ENCODE measurements at places on chromosomes 6 and 20.

- no peak for DNase-seq
These were observed 1.2 kb downstream of the DNMT3B start for GRCh38 chr20:32763202-32764004.

DNA sequence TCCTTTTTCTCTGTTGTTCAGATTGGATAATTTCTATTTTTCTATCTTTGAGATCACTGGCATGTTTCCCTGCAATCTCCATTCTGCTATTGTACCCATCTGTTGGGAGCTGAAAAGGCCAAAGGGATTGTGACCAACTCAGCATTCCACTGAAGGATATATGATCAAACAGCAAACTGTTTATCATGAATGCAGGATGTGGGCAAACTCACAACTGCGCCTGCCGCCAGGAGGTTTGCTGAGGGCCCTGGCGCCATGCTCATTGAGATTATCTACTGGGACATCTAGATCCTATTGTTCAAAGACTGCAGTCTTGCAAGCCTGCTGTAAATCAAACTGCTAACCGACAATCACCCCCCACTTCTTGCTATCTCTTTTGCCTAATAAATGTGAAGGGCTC, 3.8 kb upstream of the FKBP1A start:
- no peak for DNase-seq

DNA sequence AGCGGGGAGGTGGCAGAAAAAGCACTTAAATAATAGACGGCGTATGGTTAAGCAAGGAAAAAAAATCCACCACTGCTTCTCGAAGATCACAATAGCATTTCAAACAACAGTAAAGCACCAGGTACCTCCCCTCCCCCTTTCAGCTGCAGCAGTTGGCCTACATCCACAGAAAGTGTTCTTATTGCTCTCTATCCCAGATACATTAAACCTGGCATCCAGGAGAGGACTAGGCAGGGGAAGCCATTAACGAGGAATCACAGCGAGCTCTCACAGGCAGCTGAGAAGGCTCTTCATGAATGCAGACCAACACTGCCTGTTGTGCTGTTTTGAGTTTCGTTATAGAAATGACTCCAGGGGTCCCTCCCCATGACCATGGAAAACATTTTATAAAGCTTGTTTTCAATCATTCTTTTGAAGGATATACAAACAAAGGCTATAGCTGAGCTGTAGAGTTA, 11.8 kb downstream of the FYN start:
- DNase-seq, result no peak

GRCh38 chr20:19566226-19566945, 191.7 kb upstream of the RIN2 start:
- DNase-seq, result no peak

DNA sequence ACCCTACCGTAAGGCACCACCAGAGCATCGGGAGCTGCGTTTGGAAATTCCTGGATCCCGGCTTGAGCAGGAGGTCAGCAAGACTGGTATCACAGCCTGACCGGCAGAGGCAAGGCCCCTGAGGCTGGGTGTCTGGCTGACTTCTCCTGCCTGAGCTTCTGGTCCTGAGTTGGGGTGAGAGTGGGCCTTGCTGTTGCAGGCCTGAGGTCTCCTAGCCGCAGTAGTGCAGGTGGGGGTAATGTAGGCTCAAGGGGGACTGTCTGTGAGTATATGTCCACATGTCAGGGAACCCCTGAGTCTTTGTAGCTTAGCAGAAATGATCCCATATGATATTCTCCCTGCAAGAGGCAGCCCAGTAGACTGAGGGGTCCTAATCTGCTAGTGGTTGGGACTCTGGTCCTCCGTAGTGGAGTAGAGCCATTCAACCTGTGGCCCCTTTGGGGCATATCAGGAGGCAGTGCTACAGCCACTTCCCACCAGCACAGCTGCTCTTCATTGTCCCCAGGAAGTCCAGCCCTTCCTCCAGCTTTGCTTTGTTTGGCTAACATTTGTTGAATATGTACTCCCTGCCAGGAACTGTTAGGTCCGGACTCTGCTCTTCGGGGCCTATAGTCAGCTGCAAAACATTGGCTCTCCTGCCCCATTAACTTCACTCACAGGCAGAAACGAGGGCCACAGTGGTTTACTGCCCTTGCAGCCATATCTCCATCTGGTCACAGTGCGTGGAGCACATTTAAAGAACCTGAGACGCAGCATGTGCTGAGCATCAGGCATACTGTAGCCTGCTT, 10.9 kb downstream of the LRRC73 start:
- no peak for DNase-seq

- no peak for DNase-seq
These were observed 42.1 kb upstream of the LOC128125822 start for GRCh38 chr6:63530182-63530581.

DNA sequence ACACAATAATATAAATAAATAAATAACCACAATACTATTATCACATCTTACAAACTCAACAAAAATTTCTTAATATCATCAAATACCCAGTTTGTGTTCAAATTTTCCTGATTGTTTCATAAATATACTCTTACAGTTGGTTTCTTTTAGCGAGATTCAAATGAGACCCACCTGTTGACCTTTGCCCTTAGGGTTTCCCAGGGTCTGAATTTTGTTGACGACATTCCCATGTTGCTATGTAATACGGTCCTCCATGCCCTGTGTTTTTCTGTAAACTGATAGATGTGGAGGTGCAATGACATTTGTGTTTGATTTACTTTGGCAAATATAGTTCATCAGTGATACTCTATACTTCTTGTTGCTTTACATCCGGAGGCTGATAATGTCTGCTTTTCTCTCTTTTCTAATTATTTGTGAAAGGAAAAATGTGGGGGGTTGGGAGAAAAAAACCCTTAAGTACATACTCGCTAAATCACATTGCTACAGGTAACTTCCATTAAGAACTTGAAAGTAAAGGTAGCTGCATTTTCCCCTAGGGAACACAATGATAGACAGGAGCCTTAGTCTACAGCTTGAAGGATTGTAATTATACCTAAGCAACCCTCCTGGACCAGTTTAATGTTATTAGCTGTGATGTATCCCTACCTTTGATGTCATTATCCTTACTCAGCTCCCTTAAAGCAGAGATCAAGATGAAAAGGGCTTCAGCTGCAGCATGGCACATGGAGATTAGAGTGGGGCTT, 6.6 kb downstream of the MOG start:
- no peak for DNase-seq

DNA sequence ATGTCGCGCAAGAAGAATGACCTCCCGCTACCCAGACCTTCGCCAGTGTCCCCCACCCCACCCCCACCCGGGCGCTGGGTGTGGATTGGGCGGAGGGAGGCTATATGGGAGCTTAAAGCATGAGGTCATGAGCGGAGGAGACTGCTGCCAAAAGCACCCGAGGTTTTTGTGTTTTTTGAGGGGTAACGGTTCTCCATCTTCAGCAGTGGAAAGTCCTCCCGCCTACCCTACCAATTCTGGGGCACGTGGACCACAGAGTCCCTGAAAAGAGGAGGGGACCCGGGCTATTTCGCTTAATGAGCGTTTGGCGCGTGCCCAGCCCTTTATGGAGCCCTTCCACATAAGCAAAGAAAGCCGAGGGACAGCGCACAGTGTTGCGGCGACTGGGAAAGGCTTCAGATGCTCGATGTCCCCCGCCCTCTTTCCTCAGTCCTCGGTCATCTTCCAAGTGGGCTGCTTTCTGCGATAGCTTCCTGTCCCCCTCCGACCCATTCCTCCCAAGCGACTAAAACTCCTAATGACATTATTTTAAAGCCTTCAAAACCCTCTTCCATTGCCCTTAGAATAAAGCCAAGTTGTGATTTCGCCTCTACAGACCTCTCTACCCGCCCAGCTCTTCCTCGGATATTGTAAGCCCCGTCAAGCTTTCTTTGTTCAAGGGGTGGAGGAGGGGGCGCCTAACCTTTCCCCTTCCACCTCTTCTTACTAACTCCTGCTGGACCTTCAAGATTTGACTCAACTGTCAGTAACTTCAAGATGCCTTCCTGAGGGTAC, 2.1 kb upstream of the TRERF1 start:
- DNase-seq, result no peak

DNA sequence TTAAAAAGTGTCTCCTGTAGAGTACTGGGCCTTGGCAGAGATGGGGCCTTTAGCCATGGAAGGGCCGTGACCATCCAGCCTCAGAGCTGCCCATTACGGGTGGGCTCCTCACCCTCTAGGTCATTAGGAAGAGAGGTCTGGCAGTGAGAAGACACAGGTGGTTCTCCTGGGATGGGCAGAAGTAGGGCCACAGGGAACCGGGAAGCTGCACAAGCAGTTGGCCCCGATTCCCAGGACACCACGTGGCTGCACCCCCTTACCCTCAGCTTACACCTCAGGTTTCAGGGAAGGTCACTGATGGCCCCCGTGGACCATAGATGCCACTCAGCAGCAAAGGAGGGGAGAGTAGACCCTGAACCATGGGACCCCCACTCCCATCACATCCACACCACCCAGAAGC, 1.6 kb downstream of the RAET1G start:
- DNase-seq, result no peak

DNA sequence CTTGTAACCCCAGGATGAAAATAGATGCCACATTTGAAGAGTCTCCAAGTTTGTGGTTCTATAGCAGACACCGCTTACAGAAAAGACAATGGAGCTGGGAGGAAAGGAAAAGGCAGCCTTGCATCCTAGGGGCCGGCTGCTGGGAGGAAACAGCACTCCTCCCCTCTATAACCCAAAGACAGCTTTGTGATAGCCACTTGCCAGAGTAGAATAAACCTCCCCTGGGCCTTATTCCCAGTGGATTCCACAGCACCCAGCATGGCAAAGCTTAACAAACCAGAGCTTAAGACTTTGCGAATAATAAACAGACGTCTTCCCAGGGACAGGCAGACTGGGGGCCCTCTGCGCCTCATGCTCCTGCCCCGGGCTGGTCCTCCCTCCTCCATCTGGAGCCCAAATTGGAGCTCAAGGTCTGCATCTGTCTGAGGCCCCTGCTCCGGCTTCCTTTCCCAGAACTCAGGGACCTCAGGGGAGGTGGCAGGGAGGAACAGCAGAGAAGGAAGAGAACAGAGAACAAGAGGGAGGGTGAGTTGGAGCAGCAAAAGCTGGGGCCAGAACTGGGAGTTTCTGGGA, 8.8 kb upstream of the TAF8 start:
- no peak for DNase-seq

GRCh38 chr6:137542713-137543112, 48.5 kb upstream of the OLIG3 start:
- peak; percentile 25 for DNase-seq

GRCh38 chr6:141653590-141653989, 479.1 kb upstream of the GJE1 start:
- DNase-seq, result no peak

DNA sequence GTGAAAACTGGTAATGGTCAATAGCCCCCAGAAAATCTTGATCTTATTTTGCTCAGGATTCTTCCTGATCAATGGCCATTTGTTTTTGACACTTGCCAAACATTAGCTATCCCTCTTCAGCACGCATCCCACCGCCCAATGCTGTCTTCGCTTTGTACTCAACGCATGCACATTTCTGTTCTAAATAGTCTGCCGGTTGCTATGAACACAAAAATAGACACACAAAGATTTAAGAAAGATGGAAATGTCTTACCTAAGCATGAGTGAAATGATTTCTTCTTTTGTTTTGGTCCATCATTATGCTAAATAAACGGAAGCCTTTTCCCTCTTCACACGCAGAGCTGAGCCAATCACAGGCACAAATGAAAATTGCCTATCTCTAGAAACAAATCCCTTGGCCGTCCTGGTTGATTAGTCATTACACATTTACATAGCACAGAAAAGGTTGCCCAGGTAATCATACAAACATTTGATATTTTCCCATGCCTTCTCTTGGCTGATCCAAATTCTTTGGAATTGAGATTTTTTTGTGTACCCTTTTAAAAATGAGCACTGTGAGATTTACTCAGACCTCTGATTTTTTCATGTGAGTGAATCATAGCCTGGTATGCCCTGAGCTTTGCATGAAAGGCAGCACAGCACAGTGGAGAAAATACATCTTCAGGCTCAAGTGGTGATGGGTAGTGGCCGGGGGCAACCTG, 70.5 kb upstream of the FAM184A start:
- DNase-seq, result no peak

DNA sequence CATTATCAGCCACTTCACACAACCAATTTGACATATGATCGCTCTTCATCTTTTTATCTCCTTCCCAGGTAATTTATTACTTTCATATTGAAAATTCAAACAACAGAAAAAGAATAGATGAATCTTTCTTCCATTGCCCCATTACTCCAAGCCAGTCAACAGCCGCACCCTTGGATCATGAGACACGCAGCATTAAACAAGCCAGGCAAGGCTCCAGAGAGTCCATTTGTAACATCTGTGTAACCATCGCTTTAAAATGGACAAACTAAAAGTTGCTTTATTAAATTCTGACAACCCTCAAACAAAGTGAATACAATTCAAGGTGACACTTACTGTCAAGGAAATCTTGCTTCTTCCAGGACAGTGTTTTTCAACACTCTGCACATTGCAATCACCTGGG, 200.3 kb downstream of the EPM2A start:
- no peak for DNase-seq

GRCh38 chr20:57934007-57934805, 224.4 kb upstream of the PMEPA1 start:
- DNase-seq, result no peak

DNA sequence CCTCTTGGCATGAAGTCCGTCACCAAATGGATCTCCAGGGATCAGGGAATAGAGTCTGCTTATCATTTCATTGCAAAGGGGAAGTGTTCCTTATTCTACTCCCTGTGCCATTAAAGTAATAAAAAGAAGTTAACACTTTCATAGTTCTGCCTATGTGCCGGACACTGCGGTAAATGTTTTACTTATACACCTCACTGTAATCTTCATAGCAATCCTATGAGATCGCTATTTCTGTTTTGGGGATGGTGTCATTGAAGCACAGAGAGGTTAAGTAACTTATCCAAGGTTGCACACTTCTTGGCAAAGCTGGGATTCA, 177.7 kb downstream of the TSHZ2 start:
- DNase-seq, result no peak

GRCh38 chr20:50303573-50304500, 113.2 kb downstream of the CEBPB start:
- no peak for DNase-seq

DNA sequence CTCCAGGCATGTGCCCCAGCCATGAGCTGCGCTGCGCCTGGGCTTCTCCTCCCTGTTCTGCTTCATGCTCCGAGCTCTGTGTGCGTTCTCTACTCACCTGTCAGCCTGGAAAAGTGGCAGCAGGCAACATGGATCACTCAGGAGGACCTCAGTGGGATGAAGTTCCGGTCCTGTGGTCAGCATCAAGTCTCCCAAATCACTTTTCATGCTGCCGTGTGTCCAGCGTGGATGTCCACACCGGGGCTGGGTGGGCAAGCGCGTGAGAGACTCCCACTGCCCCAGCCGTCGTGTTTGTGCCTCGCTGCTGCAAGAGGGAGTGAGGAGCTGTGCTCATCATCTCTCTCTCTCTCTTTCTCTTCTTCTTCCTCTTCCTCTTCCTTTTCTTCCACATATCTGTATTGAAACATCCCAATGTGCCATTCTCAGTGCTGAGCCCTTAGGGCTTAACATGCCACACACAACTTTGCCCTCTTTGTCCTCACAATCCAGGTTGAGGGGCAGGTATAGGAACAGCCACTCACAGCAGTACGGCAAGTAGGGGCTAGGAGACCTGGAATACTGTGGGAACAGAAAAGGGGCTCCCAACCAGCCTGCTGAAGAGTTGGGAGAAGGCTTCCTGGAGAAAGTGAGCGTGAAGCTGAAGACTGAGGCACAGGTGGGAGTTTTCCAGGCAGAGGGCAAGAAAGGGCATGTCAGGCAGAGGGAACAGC, 3.8 kb upstream of the PDYN start:
- no peak for DNase-seq
